ENCODE measurements at places on chromosomes 5 and 9.
A peak's percentile ranks its signal among the peaks of the same experiment; 100 is the strongest.

DNA sequence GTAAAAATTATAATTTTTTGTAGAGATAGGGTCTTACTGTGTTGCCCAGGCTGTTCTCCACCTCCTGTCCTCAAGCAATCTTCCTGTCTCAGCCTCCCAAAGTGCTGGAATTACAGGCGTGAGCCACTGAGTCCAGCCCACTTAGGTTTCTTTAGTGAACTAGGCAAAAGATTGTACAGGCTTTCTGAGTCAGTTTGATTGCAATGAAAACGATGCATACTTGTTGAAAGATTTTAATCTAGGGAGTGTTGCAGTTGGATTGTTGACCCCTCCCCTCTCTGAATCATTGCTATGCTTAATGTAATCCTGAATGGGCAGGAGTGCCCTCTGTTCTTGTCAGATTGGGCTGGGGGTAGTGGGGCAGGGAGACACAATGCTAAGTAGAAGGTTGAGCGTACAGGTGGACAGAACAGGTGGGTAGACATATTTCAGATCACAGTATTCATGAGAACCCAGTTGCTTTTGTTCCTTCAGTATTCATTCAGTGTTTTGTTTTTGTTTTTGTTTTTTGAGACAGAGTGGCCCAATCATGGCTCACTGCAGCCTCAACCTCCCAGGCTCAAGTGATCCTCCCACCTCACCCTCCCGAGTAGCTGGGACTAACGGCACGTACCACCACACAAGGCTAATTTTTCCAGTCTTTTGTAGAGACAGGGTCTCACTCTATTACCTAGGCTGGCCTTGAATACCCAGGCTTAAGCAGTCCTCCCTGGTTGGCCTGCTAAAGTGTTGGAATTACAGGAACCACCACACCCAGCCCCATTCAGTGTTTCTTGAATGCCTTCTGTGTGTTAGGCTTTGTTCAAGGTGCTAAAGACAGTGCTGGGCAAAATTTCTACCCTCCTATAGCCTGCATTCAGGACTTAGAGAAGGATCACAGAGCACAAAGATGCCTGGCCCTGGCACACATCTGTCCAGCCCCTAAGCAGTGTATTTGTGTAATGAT, 70.1 kb downstream of the KIAA1958 start:
- peak; percentile 61 for DNase-seq

GRCh38 chr9:32581512-32582143, 8.7 kb upstream of the NDUFB6 start:
- DNase-seq = no peak

DNA sequence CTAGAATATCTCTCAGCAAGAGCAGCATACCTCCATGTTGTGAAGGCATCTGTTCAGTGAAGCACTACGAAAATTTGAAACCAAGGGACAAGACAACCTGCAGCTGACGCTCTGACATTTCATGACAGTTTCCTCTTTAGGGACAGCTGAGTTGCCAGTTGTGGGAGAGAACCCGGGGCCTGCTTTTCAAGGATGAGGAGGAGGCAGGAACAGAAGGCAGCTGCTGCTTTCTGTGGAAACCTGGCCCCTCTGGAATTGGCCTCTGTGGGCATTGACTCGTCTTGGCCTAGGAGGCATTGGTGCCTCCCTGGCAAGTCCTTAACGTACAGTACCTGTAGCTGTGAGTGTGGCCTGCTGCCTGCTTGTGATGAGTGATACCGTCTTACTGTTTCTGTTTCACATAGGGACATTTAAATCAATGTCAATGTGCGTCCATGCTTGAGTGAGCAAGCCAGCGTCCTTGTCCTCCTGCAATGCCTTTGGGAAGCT, 21.6 kb downstream of the SLC46A2 start:
- no peak for DNase-seq

DNA sequence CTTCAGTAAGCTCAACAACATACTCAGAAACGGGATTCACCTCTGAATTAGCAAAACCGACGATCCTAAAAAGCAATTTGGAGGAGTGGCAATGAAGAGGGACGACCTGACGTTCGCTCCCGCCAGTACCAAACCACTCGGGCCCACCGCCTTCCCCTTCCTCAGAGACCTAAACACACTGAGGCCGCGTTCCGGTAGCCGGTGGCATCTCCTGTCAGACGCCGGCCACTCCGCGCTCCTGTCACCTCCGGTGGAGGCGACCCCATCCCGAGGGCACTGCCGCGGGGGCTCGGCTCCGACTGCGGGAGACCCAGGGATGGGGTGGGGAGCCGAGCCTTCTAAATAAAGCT, 617 bp downstream of the PPP6C start:
- no peak for DNase-seq

DNA sequence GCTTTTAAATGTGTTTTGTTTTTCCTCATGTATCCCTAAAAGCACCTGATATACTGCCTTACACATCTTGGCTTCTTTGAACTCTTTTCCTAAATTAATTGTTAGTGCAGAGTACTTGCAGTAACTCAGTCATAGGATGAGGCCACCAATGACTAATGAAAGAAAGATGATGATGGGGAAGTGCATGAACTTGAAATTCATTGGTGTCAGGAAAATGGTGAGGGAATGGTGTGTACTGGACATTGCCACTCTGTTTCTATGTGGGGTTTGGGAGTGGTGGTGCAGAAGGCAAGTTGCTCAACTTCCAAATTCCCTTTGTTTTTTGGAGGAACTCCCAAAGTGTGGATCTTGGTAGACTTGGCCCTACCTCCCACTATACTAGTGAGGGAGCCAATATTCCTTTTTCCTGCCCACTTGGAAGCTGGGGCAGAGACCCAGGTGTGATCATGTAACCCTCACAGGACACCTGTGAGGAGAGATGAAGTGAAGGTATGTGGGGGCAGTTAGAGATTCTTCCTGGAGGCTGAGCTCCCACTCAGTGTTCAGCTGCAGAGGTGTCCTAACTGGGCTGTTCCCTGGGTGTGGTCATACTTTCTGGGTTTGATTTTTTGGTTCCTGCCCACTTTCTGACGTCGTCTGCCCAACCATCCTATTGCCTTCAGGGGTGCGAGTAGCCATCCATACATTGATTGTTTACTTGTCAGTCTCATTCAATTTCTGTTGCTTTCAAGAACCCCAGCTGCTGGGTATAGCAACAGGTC, 298.5 kb downstream of the MAST4 start:
- DNase-seq = no peak

- no peak for DNase-seq
These were observed 20.6 kb downstream of the CLPTM1L start for GRCh38 chr5:1324301-1324700.

- no peak for DNase-seq
These were observed 40.7 kb upstream of the PPP2R2B start for GRCh38 chr5:146919304-146919703.

DNA sequence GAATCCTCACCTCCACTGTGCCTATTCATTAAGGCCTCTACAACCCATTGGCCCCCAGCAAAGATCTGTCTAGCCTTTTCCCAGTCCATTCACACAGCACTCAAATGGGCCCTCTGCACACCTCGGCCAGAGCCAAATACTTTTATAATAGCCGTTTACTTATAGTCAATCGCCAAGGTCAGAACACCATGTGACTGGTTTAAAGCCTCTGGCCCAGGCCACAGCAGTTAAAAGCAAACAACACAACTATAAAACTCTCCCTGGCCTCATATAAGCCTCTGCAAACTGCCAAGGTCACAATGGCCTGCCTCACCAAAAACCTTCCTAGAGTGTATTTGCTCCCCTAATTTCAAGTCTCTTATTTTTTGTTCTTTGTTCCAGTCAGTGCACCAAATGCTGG, 562.6 kb downstream of the CAAP1 start:
- no peak for DNase-seq

- no peak for DNase-seq
These were observed 10.1 kb upstream of the IGFBPL1 start for GRCh38 chr9:38434365-38434764.

GRCh38 chr9:135087899-135088347, 455 bp downstream of the OLFM1 start:
- no peak for DNase-seq

DNA sequence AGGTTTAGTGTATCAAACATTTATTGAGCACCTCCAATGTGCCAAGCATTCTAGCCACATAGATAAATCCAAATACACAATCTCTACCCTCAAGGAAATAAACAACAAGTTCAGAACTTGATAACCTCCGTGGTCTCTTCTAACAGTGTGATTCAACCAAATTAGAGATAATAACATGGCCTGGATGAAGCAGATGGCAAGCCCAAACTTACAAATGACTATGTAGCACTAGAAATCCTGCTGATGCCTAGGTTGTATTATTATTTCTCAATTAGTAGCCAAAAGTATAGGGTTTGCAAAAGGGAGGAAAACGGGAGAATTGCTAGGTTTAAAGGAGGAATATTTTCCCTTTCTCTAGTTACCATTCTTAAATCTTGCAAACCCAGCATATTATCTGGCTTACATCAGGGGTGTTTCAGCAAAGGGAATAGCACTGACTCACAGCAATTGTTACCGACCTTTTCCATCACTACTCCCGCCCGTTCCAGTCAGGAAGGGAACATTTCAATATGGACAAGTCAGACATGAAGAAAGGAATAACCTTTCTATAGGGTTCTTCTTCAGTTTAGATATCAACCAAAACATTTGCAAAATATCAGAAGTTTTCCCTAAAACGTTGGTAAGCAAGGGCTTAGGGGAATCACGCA, 2.3 kb downstream of the DPYSL3 start:
- peak; percentile 58 for DNase-seq

DNA sequence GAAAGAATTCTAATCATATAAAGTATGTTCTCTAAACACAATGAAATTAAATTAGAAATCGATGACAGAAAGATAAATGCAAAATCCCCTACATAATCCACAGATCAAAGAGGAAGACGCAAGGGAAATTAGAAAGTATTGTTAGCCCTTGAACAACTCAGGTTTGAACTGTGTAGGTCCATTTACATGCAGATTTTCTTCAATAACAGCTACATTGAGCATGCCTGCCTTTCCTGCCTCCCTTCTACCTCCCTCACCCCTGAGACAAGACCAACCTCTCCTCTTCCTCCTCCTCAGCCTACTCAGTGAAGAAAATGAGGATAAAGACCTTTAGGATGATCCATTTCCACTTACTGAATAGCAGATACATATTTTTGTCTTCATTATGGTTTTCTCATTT, 75.2 kb downstream of the PLPP1 start:
- no peak for DNase-seq

DNA sequence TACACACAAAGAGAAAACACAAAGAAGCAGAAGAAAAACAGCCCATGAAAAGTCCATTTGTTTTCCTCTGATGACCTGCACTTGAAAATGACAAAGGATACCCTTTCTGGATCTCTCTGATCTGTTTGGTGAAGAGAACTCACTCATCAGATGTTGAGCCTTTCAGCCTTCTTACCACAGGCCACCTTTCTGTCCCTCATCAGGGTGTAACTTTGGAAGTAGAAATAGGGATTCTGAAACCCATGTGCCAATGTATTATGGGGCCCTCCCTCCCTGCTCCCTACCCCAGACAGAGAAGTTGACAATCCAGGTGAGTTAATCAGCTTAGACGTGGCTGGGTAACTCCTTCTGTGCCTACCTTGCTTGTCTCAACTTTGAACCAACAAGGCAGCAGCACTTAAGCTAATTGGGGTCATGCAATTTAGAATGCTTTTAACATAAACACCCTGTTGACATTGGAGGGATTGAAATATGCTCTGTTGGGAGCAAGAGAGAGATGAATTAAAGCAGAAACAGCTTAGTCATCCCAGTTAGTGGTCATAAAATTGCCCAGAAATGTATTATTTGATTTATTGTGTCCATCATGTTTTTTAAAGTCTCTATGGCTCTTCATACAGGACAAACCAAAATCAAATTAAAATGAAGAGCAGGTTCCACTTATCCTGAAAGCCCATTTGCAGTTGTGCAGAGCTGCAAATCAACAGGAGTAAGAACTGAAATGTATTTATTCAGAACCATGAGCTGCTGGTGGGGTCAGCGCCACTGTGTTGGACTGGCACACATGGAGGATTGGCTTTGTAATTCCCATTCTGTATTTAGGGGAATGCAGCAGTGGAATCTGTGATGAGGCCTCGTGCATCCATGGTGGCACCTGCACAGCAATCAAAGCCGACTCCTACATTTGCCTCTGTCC, 132.0 kb downstream of the LIFR start:
- DNase-seq = no peak
